ENCODE measurements at places on chromosomes 13 and 19.

GRCh38 chr19:46976845-46977320 lies 42.8 kb upstream of the NPAS1 start:
- no peak overlapping the region for H3K27ac ChIP-seq
- no peak overlapping the region for H3K4me3 ChIP-seq
- DNase-seq: no peak
- no peaks in the 10 kb centered on the region for H3K4me1 ChIP-seq
- H3K36me3 ChIP-seq: no peaks in the 10 kb centered on the region
- H3K27me3 ChIP-seq: no peaks in the 10 kb centered on the region

DNA sequence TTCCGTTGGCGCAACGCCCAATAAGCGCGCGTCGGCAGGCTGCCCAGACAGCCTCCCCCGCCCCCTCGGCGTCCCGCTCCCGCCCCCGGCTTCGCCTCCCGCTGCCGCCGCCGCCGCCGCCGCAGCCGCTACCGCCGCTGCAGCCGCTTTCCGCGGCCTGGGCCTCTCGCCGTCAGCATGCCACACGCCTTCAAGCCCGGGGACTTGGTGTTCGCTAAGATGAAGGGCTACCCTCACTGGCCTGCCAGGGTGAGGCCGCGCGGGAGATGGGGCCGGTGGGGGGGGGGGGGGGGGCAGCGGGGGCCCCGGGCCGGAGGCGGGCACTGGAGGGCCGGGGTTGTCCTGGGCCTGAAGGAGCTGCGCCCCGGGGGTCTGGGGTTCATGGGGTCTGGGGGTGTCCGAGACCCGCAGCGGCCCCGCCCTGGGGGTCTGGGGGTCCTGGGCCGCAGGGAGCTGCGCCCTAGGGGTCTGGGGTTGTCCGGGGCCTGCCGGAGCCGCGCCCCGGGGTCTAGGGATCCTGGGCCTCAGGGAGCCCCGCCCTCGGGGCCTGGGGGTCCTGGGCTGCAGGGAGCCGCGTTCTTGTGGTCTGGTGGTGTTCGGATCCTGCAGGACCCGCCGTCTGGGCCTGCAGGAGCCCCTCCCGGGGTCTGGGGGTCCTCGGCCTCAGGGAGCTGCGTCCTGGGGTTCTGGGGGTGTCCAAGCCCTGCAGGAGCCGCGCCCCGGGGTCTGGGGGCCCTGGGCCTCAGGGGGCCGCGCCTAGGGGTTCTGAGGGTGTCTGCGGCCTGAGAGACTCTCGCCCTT lies at the start of gene HDGFL2:
Gene HDGFL2 (plus strand): TSS at position 124 of the 801 bp plus-strand sequence. CDS start 54 bp downstream, at position 178.
- no peak for DNase-seq
- peaks cover 15% of the 10 kb centered on the region for H3K36me3 ChIP-seq
- peak within 1 kb of the TSS; percentile 71 for H3K4me3 ChIP-seq
- no peaks in the 10 kb centered on the region for H3K27me3 ChIP-seq
- H3K27ac ChIP-seq: peak within 1 kb of the TSS; percentile 77

GRCh38 chr13:30673669-30674521 lies 56.2 kb downstream of the USPL1 start:
- H3K27me3 ChIP-seq: no peaks in the 10 kb centered on the region
- DNase-seq: peak; percentile 88
- peak overlapping the region; percentile 38 for H3K27ac ChIP-seq

DNA sequence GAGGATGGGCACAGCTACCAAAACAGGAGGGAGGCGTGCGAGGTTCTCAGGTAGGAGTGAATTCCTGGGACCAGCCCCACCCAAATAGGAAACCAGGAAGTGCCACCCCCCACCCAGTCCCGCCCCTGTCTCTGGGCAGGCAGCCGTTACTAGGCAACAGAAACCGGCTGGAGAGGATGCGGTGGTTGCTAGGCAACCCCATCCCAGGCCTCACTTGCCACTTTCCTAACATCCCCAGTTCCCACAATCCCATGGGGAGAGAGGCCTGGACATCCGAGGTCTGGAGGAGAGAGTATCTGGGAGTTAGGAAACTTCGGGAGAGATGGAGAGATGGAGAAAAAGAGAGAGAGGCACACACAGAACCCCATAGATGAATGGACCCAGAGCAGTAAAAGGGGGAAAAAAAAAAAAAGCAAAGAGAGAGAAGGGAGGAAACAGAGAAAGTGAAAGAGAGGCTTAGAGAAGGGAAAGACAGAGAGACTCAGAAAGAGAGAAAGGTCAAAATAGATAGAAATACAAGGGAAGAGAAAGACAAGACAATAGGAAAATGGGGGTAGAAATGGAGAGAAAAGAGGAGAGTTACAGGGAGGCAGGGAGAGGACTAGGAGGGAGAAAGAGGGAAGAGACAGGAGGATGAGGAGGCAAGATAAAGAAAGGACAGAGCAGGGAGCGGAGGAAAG lies 3.8 kb downstream of the GRIK5 start:
- no peak for DNase-seq
- no peak overlapping the region for H3K27ac ChIP-seq
- H3K27me3 ChIP-seq: peaks cover 2% of the 10 kb centered on the region

- peaks cover 3% of the 10 kb centered on the region for H3K27me3 ChIP-seq
- no peaks in the 10 kb centered on the region for H3K36me3 ChIP-seq
- no peak for DNase-seq
- no peak overlapping the region for H3K27ac ChIP-seq
- H3K4me3 ChIP-seq: no peak overlapping the region
Measured at GRCh38 chr13:23763318-23763717, 125.9 kb downstream of the MIPEP start.

- H3K4me3 ChIP-seq: no peak overlapping the region
- H3K27me3 ChIP-seq: no peaks in the 10 kb centered on the region
- H3K36me3 ChIP-seq: no peaks in the 10 kb centered on the region
- H3K27ac ChIP-seq: no peak overlapping the region
- no peak for DNase-seq
- H3K4me1 ChIP-seq: no peaks in the 10 kb centered on the region
Measured at GRCh38 chr19:28036486-28036885, 1176.5 kb downstream of the UQCRFS1 start.

DNA sequence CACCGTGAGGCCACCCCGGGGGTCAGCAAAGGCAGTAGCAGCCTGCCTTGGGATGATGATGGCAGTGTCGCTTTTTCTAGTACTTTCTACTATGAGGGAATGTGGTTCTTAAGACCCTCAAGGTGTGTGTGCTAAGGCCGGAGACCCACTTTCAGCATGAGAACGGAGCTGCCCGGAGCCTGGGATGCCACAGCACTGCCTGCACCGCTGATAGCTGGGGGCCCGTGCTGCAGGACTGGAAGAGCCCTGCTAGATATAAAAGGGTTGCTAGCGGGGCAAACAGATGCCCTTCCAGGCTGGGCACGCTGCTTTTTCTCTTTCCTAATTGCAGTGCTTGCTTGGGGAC lies 14.5 kb downstream of the PLIN4 start:
- H3K4me1 ChIP-seq: no peaks in the 10 kb centered on the region
- no peak overlapping the region for H3K27ac ChIP-seq
- H3K36me3 ChIP-seq: no peaks in the 10 kb centered on the region
- H3K27me3 ChIP-seq: no peaks in the 10 kb centered on the region
- H3K4me3 ChIP-seq: no peak overlapping the region

- H3K4me1 ChIP-seq: no peaks in the 10 kb centered on the region
- DNase-seq: no peak
- H3K27ac ChIP-seq: no peak overlapping the region
- no peak overlapping the region for H3K4me3 ChIP-seq
Measured at GRCh38 chr13:79997244-79997643, 343.7 kb downstream of the SPRY2 start.

DNA sequence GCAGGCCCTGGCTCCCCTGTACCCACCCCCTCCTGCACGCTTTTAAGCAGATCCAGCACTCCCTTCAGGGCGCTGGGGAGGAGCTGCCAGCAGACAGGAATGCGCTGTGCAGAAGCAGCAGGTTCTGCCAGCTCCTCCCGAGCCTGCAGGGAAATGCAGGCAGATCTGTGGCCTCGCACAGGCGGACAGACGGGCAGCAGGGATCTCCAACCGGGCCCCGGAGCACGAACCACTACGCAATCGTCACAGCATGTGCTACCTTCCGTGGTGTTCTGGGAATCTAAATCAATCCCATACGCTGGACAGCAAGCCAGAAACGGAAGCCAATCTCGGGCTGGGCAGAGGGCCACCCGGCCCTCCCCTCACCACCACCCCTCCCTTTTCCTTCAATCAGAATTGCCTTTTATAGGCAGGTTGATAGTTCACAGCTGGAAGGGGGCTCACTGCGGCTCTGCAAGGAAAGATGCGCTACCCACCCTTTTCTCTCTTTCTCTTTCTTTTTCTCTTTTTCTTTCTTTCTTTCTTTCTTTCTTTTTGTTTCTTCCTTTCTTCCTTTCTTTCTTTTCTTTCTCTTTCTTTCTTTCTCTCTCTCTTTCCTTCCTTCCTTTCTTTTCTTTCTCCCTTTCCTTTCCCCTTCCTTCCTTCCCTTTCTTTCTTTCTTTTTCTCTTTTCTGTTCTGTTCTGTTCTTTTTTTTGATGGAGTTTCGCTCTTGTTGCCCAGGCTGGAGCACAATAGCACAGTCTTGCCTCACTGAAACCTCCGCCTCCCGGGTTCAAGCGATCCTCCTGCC lies 99.9 kb downstream of the GNG7 start:
- no peaks in the 10 kb centered on the region for H3K36me3 ChIP-seq
- no peak for DNase-seq
- H3K4me3 ChIP-seq: no peak overlapping the region
- no peaks in the 10 kb centered on the region for H3K27me3 ChIP-seq

Data from naive thymus-derived CD4-positive, alpha-beta T cell (primary cell).